GM12878 (cell line): ENCODE measurements at places on chromosomes 4 and X. TPM values are rescaled to one million over a fixed set of nuclear protein-coding genes. Genes with fewer than 3 reads are reported as not detected.

ASB9 gene
- 1.4 and 1.6 TPM in 2 replicates for polyA plus RNA-seq

- no peaks in the 10 kb centered on the region for H3K4me1 ChIP-seq
- H3K36me3 ChIP-seq: no peaks in the 10 kb centered on the region
- no peaks in the 10 kb centered on the region for H3K27me3 ChIP-seq
- DNase-seq: no peak
- H3K4me3 ChIP-seq: no peak overlapping the region
- no peak overlapping the region for H3K27ac ChIP-seq
Observed at GRCh38 chr4:114265342-114265741, 285.9 kb upstream of the ARSJ start.

DNA sequence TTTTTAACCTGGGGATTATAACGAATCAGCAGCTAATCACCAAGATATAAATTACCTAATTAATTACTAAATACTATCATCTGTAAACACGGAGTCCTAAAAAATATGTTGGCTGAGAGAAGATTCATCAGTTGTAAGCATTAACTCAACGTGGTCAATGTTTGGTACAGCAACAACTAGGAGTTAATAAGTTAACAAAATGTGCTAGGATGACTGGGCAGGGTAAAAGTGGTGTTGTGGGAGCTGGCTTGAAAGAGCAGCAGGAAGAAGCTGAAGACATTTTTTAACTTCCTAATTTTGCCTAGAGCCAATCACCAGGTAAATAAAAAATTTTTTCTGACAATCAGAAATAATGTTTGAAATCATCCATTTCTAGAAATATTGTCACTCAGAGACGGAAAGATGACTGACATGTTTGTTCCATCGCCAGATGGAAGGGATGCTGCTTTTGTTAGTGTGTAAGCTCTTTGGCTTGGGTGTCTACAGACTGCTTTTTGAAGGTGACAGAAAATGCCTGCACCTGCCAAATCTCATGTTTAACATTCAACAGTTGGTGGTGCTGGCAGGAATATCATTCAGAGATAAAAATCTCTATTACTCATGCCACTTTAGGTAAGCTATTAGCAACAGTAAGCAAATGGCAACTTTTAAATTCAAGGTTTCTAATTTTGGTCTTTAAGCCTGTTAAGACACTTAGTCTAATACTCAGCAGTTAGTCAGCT is 1126.9 kb downstream of the STPG2 start:
- H3K27ac ChIP-seq: no peak overlapping the region
- DNase-seq: no peak
- H3K4me3 ChIP-seq: no peak overlapping the region
- no peaks in the 10 kb centered on the region for H3K27me3 ChIP-seq

- DNase-seq: no peak
- no peaks in the 10 kb centered on the region for H3K27me3 ChIP-seq
- H3K4me3 ChIP-seq: no peak overlapping the region
- H3K36me3 ChIP-seq: no peaks in the 10 kb centered on the region
- no peak overlapping the region for H3K27ac ChIP-seq
Observed at GRCh38 chr4:24003496-24003895, 113.6 kb upstream of the PPARGC1A start.

RTL9 gene
- polyA plus RNA-seq: 0.37 and 1.2 TPM in 2 replicates

ADH1B gene
- polyA plus RNA-seq: not detected in 2 replicates

DNA sequence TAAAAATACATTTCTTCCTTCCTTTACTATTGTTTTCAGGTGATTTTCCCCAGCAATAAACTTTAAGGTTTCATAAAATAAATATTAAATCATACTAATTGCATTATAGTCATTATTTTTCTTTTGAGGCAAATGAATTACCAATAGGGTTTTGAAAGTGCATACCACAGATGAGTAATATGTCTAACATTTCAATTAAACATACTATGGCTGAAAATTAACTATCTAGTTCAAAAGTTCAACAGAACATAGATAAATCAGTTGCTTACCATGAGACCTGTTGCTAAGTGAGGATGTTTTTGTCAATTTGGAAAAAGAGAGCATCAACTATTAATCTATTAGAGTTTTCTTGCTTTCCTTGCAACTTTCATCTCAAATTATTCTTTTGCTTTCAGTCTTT is 35.0 kb downstream of the NPY5R start:
- no peaks in the 10 kb centered on the region for H3K27me3 ChIP-seq
- H3K4me1 ChIP-seq: no peaks in the 10 kb centered on the region
- H3K27ac ChIP-seq: no peak overlapping the region
- H3K36me3 ChIP-seq: no peaks in the 10 kb centered on the region

DNA sequence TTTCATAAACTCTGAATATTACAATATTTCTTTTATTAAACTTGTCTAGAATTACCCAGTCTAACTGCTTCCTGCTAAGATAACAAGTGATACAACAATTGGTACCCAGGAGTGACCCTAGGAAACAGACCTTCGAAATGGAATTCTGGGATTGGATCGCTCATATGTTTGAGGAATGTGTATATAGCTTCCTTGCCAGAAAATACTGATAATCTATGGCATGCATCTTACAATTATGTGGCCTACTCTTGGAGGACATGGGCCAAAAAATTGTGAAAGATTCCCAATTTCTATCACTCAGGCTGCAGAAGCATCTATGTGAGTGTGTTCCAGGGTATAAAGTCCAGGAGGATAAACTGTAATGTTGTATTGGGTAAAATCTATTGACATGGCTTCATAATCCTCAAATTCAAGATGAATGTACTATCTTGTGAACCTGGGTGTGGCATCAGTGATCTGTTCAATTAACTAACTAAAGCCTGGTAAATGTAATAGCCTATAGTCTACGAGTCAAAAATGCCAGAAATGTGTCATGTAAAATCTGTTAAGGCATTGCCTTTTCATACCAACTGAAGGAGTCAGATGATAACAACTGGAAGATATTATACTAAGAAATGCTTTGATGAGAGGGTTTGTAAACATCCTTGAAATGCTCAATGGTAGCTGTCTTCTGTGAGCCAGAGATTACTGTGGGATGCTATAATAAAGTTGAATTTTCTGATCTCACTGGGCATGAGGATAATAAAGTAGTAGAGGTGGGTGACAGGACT is 1499.3 kb downstream of the PCDH7 start:
- no peak overlapping the region for H3K4me3 ChIP-seq
- H3K4me1 ChIP-seq: no peaks in the 10 kb centered on the region
- DNase-seq: no peak
- no peaks in the 10 kb centered on the region for H3K36me3 ChIP-seq
- H3K27me3 ChIP-seq: no peaks in the 10 kb centered on the region

GRCh38 chrX:39163581-39164126 is 362.4 kb downstream of the MID1IP1 start:
- H3K4me3 ChIP-seq: no peak overlapping the region
- no peak overlapping the region for H3K27ac ChIP-seq
- no peak for DNase-seq
- H3K36me3 ChIP-seq: no peaks in the 10 kb centered on the region

DRD5 gene
- polyA plus RNA-seq: not detected in 2 replicates

SOWAHD gene
- polyA plus RNA-seq: 2.9 and 3.7 TPM in 2 replicates

GRCh38 chr4:185852961-185853360 is 41.0 kb upstream of the SORBS2 start:
- H3K4me3 ChIP-seq: no peak overlapping the region
- no peak for DNase-seq
- H3K4me1 ChIP-seq: no peaks in the 10 kb centered on the region
- H3K27me3 ChIP-seq: 0 out of 2 replicates have a peak, but pooled peaks cover 3% of the 10 kb centered on the region
- no peaks in the 10 kb centered on the region for H3K36me3 ChIP-seq
- H3K27ac ChIP-seq: no peak overlapping the region

XPNPEP2 gene
- polyA plus RNA-seq: 0.05 and 0.06 TPM in 2 replicates

ABCG2 gene
- not detected in 2 replicates for polyA plus RNA-seq

- H3K36me3 ChIP-seq: peaks cover 3% of the 10 kb centered on the region; the same call in 1 of the 2 replicates
- peak; percentile 67 for DNase-seq
- H3K27ac ChIP-seq: no peak overlapping the region
- H3K4me1 ChIP-seq: peaks cover 4% of the 10 kb centered on the region; the same call in 1 of the 2 replicates
- H3K27me3 ChIP-seq: no peaks in the 10 kb centered on the region
- no peak overlapping the region for H3K4me3 ChIP-seq
Observed at GRCh38 chrX:21985332-21985777, 44.8 kb downstream of the SMS start.

DNA sequence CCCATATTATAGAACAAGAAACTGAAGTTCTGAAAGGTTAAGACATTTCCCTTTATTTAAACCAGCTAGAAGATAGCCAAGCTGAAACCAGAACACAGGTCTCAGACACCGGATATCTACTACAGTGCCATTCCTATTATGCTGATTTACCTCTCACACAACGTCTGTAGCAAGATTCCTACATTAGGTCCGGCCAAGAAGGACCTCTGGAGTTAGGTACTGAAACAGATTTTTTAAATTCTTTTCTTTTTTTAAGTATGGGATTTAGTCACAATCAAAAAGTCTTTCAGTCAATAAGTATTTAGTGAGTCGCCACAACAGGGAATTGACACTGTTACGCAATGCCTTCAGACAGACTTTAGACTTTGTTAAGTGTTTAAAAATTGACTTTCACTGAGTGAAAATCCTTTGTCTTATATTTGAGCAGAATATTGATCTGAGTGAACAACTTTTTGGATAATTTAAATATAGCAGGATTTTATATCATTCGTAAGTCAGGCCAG is 26.5 kb upstream of the SPANXN4 start:
- H3K27me3 ChIP-seq: no peaks in the 10 kb centered on the region
- H3K4me3 ChIP-seq: no peak overlapping the region
- DNase-seq: no peak
- H3K36me3 ChIP-seq: no peaks in the 10 kb centered on the region
- H3K27ac ChIP-seq: no peak overlapping the region

DNA sequence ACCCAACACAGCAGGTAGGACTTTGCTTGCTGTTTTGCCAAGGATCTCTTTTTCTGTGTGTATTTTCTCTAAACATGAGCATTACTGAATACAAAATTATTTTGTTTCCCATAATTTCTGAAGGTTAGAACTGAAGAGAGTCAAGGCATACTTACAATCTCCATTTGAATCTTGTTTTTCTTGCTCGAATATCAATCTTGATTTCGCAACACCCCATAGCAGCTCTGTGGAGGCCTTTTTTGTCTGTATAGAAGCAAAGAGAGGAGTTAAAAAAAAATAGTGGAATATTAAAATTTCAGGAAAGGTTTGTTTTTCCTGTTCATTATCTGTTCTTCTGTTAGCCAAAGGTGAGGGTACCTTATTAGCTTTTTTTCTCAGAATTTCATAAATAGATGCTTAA is 92.9 kb downstream of the TNIP2 start:
- no peak overlapping the region for H3K4me3 ChIP-seq
- H3K27ac ChIP-seq: no peak overlapping the region
- DNase-seq: no peak
- peaks cover 31% of the 10 kb centered on the region for H3K36me3 ChIP-seq
- H3K27me3 ChIP-seq: no peaks in the 10 kb centered on the region

DNA sequence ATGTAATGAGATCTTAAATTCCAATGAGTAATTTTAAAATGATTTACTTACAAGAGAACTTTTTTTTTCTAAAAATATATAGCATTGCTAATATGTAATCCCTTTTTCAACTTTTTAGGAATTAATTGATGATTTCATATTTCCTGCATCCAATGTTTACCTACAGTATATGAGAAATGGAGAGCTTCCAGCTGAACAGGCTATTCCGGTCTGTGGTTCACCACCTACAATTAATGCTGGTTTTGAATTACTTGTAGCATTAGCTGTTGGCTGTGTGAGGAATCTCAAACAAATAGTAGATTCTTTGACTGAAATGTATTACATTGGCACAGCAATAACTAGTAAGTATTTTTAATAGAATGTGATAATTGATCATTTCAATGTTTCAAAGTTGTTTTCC is 113.2 kb downstream of the USP9X start:
- no peaks in the 10 kb centered on the region for H3K4me1 ChIP-seq
- DNase-seq: no peak
- no peak overlapping the region for H3K4me3 ChIP-seq
- H3K36me3 ChIP-seq: peaks cover 25% of the 10 kb centered on the region; the same call in 1 of the 2 replicates

DNA sequence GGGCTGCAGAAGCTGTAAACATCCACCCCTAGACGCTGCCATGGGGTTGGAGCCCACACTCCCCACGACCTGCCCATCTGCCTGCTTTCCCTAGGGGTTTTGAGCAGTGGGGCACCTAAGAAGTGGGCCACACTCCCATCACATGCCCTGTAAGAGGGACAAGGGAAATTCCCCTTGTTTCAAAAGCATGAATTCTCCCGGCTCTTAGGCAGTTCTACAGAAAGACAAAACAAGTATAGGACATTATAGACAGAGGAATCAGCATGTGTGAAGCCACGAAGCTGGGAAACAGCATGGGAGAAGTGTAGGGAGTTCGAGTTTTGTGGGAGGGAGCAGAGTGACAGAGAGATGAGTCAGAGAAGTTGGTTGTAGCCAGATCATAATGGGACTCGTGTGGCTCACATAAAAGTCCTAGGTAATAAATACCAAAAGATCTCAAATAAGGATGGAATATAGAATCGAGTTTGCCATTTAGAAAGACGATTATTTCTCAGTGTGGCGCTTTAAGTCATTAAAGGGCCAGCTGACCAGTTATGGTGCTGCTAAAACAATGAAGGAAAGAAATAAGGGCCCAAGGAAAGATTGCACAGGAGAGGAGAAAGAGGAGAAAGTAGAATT is 23.9 kb downstream of the APOO start:
- no peaks in the 10 kb centered on the region for H3K27me3 ChIP-seq
- no peak for DNase-seq
- no peak overlapping the region for H3K27ac ChIP-seq
- H3K4me3 ChIP-seq: no peak overlapping the region
- H3K36me3 ChIP-seq: no peaks in the 10 kb centered on the region

PNMA6A gene
- not detected in 2 replicates for polyA plus RNA-seq

GRCh38 chr4:15674926-15675325 is 6.7 kb upstream of the FAM200B start:
- no peaks in the 10 kb centered on the region for H3K36me3 ChIP-seq
- no peak overlapping the region for H3K4me3 ChIP-seq
- no peaks in the 10 kb centered on the region for H3K27me3 ChIP-seq
- DNase-seq: no peak

CXCL3 gene
- not detected in 2 replicates for polyA plus RNA-seq

CENPVL3 gene
- polyA plus RNA-seq: not detected in 2 replicates

GSPT2 gene
- polyA plus RNA-seq: 13.9 and 14.2 TPM in 2 replicates
